ENCODE measurements at places on chromosomes 2 and 18.

DNA sequence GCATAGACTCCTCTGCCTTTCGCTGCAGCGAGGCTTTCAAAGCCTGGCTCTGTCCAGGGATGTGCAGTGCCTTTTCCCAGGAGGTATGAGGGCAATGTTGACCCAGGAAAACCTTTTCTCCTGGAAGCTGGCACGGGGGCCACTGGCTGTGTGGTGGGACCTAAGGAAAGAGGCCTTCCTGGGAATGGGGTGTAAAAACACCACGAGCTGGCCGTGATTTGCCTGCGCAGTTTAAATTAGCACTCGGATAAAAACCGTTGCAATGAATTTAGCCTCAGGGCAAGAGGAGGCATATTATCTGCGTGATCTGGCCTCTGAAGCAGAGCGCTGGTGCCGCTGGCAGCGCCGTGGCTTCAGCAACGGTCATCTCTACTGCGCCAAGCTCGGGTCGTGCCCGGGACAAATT, 3.0 kb downstream of the OSR1 start:
- DNase-seq: no peak

DNA sequence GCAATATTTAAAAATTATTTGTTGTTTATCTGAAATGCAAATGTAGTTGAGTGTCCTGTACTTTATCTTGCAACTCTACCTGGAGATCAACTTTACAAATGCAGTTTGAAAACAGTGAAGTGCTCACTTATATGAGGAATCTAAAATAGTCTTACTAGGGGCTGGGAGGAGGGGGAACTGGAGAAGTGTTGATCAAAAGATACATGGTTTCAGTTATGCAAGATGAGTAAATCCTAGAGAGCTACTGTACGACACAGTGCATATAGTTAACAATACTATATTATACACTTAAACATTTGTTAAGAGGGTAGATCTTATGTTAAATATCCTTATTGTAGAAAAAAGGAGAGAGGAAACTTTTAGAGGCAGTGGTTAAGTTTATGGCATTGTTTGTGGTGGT, 241.9 kb downstream of the BCL11A start:
- no peak for DNase-seq

DNA sequence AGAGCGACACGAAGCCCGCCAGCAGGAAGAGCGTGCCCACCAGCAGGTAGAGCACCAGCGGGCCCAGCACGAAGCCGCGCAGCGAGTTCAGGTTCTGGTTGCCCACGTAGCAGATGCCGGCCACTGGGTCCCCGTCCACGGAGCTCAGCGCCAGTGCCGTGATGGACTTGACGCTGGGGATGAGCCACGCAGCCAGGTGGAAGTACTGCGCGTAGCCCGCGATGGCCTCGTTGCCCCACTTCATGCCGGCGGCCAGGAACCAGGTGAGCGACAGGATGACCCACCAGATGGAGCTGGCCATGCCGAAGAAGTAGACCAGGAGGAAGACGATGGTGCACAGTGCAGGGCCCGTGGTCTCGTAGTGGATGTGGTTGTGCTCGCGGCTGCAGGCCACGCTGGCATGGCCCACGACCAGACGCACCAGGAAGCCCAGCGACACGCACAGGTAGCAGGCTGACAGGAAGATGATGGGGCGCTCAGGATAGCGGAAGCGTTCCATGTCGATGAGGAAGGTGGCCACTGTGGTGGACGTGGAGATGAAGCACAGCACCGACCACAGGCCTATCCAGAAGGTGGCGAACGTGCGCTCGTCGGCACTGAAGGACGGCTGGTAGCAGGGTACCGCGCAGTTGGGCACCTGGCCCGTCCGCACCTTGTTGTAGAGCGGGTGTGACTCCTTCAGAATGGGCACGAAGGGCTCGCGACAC, 2.1 kb downstream of the FZD5 start:
- peak; percentile 33 for DNase-seq

DNA sequence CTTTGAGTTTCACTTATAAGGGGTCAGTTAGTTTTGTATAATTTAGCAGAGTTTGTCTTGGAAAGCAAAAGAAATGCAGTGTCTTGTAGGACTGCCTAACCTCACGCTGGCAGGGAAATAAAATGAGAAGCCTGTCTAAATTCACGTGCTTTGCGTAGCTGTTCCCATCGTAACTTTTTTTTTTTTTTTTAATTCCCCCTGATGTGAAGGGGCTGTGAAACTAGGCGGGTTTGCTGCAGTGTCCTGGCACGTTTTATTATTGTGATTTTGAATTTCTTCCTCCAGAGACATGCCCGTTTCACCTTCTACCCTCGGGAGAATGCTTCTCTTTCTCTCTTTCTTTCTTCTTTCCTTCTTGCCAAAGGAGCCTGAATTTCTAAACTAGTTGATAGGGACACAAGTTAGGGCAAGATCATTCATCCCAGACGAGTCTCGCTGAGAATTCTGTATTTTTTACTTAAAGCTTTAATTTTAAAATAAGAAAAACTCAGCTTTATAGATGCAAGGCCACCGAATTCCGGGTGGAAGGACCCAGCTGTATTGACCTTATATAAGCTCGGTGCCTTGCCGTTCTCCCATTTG, 2.3 kb downstream of the MEIS1 start:
- DNase-seq: no peak

DNA sequence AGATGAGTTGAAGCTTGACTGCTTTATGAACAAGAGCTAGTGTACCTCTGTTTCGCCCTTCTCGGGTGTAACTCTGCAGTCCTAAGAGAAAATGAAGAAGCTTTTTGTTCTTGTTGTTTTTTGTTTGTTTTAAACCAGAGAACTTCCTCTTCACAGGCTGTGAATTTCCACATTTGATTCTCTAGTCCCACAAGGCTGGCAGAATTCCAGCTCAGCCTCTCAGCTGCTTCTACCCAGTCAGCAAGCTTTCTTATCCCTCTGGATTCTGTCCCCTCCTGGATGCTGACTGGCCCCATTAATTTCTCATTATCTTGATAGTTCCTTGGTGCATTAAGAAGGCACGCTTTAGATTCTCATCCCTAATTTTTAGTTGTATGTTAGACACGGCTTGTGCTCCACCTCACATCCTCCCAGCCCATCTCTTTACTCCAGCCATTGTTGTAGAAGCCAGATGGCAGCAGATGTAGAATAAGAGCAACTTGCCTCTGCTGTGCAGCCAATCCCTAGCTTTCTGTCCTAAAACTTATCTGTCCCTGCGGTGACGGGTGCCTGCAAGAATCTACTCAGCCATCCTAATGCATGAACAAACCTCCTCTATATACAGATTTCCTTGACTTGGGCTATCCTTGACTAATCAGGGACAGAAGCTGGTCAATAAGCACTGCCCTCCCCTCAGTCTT, 12.3 kb upstream of the RESP18 start:
- DNase-seq: no peak

GRCh38 chr2:174333017-174333371, 1.8 kb upstream of the SP9 start:
- no peak for DNase-seq

- DNase-seq: no peak
Measured at GRCh38 chr18:23970161-23971096, 44.1 kb upstream of the TTC39C start.

DNA sequence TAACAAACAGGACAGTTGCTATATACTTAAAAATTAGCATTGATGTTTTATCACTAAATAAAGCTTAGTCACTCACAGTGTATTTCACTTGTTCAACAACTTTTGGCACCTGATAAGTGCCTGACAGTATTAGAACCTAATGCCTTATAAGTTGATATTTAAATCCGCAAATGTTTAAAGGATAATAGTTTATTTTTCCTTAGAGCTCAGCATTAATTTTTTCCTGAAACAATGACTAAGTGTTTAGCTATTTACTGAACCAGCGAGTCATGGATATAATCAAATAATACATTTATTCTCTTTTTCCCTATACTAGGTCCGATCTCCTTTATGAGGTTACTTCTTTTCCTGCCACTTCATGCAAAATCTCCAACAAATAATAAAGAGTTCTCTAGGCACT, 146.0 kb upstream of the PGAP1 start:
- DNase-seq: no peak

DNA sequence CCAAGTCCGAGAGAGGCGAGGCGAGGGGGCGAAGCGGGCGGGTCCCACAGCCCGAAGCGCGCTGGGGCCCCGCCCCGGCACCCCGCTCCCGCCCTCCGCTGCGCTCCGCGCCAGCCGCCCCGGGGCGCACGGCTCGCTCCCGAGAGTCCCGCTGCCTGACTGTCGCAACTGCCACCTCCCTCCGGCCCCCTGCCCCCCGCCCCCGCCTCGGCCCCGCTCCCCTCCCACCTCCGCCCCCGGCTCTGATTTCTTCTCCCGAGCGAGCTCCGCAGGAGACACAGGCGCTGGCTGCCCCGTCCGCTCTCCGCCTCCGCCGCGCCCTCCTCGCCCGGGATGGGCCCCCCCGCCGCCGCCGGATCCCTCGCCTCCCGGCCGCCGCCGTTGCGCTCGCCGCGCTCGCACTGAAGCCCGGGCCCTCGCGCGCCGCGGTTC, at the start of gene WNT6:
Gene WNT6 (plus strand): TSS at position 250 of the 432 bp plus-strand sequence. CDS start 233 bp downstream, outside the sequence.
- DNase-seq: no peak

GRCh38 chr2:121220995-121221394, 64.0 kb downstream of the TFCP2L1 start:
- DNase-seq: no peak

DNA sequence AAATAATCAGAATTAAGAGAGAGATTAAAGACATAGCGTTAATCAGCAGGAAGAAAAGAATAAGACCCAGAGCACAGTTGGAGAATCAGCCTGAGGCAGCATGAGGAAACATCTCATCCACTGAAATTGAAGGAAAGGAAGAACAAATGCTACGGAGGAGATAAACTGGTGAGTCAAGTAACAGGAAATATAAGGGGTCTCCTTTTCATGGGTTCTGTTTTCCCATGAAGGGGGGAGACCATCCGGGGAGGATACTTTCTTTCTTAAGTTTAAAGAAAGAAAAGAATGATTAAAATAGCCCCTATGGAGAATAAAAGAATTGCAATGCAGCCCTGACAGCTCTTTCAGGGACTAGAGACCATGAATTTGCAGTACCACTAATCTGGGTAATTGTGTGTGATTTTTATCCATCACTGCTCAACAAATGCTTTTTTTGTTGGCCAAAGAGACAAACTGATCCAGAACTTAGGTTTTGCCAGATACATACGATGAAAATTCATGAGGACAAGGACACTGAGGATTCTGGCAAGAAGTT, 17.7 kb downstream of the ROCK2 start:
- DNase-seq: no peak

- DNase-seq: peak; percentile 9
Measured at GRCh38 chr2:192194265-192194865, 368 bp downstream of the TMEFF2 start.

- no peak for DNase-seq
Measured at GRCh38 chr2:150127995-150128394, 359.5 kb downstream of the RND3 start.

DNA sequence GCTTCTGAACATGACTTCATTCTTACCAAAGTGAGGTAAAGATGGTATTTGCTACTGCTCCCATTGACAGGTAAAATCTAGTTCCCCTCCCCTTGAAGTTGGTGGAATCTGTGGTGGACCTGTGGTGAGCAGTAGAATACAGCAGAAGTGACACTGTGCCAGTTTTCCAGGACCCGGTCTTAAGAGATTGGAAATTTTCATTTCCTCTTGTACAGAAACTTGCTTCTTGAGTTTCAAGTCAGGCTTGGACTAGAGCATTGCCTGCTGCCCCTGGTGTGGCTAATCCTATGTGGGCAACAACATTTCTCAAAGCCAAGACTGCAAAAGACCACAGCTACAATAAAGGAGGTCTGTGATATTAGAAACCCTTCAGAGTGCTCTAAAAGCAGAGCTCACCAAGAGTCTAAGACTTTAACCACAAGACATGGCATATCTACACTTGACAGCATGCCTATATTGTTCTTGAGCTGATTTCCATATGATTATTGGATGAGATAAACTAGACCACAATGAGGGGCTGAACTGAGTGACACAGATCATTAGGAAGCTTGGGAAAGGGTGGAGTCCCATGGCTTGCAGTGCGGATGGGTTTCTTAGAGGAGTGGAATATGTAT, 458.1 kb downstream of the BCL11A start:
- DNase-seq: no peak

GRCh38 chr18:40866013-40866645, 1088.9 kb upstream of the PIK3C3 start:
- DNase-seq: no peak

GRCh38 chr2:65786007-65786717, 353.8 kb upstream of the SPRED2 start:
- DNase-seq: no peak

DNA sequence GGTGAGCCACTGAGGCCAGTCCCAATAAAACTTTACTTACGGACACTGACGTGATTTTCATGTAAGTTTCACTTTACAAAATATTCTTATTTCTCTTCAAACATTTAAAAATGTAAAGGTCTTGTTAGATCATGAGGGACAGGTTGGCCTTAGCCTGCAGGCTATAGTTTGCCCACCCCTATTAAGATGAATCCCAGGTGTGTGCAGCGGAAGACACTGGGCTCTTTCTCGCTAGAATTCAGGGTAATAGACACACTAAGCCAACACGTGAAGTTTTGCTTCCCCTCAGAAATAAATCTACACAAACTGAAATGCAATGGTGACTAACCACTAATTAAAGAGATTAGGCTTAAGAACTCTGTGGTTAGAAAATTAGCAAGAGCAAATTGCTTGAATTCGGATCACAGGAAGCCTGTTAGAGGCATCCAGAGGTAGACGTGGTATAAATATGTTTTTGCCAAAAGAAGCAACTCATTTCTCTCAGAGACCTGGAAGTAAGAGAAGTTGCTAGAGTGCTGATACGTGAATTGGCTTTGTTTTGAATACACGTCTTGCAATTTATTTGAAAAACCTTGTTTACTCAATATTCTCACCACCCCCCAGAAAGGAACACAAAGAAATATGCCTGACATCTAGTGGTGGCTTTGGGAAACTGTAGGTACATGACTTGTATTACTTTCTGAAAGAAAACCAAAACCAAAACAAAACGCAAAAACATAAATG, 151.6 kb downstream of the DTNB start:
- DNase-seq: no peak

DNA sequence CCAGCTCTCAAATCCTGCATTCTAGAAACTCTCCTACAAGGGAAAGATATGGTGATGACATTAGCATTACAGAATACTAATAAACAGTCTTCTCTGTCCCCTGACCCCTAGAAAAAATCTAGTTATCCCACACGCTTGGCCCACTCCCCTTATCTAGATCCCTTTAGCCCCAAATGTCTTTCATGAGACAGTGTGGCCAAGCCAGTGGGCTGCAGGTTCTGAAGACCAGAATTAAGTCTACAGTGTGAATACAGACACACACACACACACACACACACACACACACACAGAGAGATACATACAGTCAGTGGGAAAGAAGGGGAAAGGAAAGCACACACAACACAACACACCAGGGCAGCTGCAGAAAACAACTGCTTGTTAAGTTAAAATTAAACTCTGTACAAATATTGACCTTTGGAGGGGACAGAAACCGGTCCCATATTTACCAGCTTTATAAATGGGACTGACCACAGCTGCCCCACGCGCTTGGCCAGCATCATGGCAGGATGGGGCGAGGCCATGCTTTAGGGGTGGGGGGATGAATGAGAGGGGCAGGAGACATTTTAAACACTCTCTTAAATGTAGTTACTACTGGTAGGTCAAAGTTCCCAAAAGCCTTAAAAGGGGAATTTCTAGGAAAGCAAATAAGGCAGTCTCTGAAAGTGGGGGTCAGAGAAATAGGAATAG, 49.1 kb downstream of the NHEJ1 start:
- DNase-seq: no peak

GRCh38 chr18:61635901-61636528, 256.8 kb downstream of the RNF152 start:
- DNase-seq: peak; percentile 61

GRCh38 chr2:56224316-56224715, 40.5 kb downstream of the CCDC85A start:
- DNase-seq: no peak

- DNase-seq: no peak
Measured at GRCh38 chr2:230723363-230723762, 10.7 kb downstream of the CAB39 start.

- no peak for DNase-seq
Measured at GRCh38 chr2:98759827-98760625, 29.1 kb upstream of the MGAT4A start.

All from uterus (tissue), 4 donors.